ENCODE measurements at places on chromosomes 5 and 9.

- no peak for DNase-seq
These were observed 38.0 kb upstream of the MED27 start for GRCh38 chr9:132117694-132118093.

- no peak for DNase-seq
These were observed 7.7 kb downstream of the AQP3 start for GRCh38 chr9:33439731-33440130.

GRCh38 chr5:129639331-129639730 is 108.6 kb upstream of the MINAR2 start:
- DNase-seq: no peak

- DNase-seq: no peak
These were observed 85.6 kb downstream of the MACROH2A1 start for GRCh38 chr5:135313405-135313804.

- peak; percentile 13 for DNase-seq
These were observed 207.7 kb downstream of the FRMD3 start for GRCh38 chr9:83330207-83331196.

DNA sequence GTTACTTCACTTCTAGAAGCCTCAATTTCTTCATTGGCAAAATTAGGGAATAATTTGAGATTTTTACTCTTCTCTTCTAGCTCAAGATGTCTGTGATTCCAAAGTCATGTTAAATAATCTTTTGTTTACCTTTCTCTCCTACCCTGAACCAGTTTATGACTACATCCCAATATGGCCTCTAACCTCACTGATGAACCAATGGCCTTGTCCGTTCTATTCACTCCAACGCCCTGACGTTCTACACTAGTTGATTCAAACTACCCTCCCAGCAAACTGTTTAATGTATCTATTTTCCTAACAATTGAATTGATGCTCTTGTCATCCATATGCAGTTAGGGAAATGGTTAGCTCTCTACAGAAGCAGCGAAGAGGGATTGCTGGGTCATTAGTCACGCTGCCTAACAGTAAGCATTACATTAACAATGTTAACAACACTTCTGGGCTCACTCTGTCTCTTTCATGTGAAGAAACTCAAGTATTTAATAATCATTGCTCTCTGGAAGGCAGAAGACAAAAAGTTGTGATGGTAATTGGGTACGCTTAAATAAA is 38.0 kb downstream of the RAPGEF1 start:
- DNase-seq: no peak

DNA sequence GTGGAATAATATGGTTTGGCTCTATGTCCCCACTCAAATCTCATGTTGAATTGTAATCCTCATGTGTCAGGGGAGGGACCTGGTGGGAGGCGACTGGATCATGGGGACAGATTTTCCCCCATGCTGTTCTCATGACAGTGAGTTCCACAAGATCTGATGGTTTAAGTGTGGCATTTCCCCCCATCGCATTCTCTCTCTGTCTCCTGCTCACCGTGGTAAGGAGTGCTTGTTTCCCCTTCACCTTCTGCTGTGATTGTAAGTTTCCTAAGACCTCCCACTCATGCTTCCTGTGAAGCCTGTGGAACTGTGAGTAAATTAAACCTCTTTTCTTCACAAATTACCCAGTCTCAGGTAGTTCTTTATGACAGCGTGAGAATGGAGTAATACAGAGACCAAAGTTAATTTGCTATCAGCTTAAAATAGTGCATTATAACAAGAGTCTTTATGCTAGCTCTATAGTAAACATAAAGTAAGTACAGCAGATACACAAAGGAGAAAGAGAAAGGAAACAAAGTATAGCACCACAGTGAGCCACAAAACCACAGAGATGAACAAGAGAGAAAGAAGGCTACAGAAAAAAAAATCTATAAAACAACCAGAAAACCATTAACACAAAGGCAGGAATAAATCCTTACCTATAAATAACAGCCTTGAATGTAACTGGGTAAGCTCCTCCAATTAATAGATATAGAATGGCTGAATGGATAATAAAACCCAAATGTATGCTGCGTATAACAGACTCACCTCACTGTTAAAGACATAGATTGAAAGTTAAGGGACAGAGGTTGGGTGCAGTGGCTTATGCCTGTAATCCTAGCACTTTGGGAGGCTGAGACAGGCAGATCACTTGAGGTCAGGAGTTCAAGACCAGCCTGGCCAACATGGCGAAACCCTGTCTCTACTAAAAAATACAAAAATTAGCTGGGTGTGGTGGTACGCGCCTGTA is 39.7 kb downstream of the RAPGEF6 start:
- DNase-seq: no peak

GRCh38 chr5:133496631-133497030 is 115.7 kb downstream of the FSTL4 start:
- no peak for DNase-seq

GRCh38 chr5:68894673-68895072 is 199.1 kb upstream of the SLC30A5 start:
- no peak for DNase-seq

GRCh38 chr5:9564752-9565151 is 18.9 kb upstream of the SEMA5A start:
- DNase-seq: no peak

- peak; percentile 55 for DNase-seq
These were observed 64.2 kb upstream of the SELENOP start for GRCh38 chr5:42875785-42876374.

DNA sequence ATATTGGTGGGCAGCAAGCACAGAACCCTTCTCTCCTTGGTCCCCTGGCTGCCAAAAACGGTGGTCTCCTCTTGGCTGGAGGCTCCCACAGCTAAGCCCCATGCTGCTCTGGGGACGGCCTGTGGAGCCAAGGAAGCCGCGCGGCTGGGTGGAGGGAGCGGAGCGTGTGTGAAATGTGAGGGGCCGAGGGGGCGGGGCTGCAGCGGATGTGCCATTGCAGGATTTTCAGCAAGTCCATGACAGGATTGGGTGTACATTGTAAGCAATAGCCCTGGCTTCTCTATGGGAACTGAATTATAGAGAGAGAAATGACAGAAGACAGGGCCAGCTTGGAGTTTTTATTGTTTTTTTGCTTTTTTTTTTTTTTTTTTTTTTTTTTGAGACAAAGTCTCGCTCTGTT is 336.5 kb downstream of the DIRAS2 start:
- no peak for DNase-seq

GRCh38 chr5:106766916-106767315 is 903.8 kb downstream of the EFNA5 start:
- no peak for DNase-seq

DNA sequence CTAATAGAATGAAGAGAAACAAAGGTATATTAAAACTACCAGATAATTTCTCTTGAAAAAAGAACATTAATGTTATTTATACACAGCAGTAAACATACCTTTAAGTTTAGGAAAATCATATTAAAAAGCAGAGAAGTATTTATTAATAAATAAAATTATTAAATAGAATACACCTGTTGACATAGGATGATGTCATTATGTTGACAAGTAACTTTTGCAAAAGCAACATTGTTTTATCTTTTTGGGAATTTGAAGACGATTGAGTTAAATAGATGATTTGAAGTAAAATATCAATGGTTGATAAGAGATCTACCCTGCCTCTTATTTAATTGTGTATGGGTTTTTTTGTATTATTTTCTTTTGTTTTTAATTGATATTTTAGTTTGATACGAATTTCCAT is 711.1 kb upstream of the NUDT12 start:
- DNase-seq: no peak

DNA sequence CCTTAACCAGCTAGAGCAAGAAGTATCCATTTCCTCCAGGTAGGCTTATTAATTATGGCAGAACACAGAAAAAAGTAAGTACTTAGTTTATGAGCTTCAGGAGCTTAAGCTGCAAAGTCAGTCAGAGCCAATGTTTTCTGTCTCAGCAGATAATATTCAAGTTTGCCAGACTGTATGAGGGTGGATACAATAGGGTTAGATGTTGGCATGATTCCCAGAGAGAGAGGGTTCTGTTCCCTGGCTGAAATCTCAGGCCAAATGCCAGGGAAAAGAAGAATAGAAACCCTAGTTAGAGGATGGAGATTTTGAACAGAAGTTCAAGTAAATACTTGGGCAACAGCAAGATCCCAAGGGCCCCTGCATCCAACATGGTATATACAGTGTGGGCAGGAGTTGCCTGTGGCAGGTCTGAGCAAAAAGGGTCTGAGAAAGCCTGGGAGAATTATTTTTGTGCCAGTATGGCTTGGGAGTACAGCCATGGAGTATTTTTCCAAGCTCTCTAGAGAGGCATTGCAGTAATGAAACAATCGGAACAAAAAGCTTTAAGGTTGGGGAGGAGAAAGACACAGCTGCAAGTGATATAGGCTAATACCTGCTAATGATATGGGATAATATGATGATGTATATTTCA is 31.0 kb upstream of the ISOC1 start:
- no peak for DNase-seq

DNA sequence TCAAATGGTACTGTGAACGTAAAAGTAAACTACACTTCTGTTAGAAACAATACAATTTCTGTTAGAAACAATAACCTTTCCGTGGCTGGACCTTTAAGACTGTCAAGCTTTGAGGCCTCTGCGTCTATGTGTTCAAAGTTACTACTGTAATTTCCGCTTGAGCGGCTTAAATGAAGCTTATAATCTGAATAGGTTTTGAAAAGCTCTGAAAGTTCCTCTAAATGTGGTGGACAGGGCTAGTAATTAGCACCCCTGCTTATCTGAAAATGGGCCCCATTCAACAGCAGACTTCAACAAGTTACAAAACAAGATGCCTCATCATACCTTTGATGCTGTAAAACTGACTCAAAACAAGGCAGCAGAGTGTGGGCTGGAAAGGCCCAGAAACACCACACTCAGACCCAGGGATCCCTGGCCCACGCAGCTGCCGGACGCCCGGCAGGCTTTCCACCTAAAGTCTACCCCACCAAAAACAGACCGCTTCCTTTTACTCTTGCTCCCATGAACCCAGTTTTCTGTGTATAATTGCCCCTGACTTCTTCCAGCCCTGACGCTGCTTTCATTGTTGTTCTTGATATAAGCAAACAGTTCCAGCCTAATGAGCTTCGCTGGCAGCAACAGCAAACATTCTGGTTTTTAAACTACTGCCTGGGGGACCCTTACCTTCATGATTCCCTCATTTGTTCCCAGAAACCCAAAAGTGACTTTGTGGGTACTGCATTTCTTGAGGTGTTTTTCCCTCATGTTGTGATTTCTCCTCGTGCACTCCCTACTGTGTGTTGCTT is 66.7 kb downstream of the TLE1 start:
- DNase-seq: no peak

- no peak for DNase-seq
These were observed 474.5 kb downstream of the ZSWIM6 start for GRCh38 chr5:61806491-61807020.

DNA sequence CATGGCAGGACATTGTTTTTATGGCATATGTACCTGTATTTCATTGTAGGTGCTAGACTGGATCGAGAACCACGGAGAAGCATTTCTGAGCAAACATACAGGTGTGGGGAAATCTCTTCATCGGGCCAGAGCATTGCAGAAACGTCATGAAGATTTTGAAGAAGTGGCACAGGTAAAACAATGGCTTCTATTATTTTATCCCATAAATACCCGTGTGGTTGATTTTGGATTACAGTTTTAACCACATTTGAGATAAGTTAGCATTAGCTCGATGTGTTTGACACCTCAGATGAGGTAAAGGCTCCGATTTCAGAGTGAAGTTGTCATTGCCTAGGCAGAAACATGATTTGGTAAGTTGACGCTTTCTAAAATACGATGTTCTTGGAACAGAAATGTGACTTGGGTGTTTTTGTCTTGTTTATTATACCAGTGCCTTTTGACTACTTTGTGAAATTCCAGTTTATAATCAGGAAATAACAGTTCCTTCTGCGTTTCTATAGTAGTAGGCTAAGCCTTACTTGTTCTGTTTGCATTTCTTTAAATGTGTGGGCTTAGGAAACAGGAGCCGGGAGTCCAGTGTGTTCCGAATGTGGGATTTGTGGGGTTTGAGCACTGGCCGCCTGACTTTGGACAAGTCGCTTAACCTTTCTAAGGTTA is 187.7 kb downstream of the TRIO start:
- DNase-seq: no peak

DNA sequence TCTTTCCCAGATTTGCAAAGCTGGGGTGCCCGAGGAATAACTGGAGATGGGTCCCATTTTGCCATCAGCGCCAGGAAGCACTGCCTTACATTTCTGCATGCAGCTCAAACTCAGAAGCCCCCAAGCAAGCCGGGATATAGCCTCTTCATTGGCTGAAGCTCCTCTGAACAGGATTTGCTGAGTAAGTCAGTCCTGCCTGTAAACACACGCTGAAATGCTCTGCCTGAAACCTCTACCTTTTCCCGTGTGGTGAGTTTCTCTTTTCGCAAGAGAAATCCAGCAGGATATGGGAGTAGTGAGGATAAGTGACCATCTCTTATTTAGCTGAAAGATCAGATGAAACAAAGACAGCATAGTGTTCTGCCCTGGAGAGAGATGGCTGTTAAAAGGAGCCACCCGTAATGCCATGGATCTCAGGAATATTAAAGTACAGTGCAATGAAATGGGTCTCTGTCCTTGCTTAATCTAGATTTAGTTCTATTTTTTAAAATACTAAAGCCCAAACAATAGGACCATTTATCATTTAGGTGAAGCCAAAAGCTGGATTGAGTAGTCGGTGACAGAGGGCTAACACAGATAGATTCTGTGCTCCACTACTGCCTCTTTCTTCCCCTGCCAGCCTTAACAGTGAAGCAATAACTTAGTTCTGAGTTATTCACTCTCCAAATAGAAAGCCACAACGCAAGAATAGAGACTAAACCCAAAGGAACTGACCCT is 177.5 kb upstream of the PPP2R2B start:
- DNase-seq: no peak

DNA sequence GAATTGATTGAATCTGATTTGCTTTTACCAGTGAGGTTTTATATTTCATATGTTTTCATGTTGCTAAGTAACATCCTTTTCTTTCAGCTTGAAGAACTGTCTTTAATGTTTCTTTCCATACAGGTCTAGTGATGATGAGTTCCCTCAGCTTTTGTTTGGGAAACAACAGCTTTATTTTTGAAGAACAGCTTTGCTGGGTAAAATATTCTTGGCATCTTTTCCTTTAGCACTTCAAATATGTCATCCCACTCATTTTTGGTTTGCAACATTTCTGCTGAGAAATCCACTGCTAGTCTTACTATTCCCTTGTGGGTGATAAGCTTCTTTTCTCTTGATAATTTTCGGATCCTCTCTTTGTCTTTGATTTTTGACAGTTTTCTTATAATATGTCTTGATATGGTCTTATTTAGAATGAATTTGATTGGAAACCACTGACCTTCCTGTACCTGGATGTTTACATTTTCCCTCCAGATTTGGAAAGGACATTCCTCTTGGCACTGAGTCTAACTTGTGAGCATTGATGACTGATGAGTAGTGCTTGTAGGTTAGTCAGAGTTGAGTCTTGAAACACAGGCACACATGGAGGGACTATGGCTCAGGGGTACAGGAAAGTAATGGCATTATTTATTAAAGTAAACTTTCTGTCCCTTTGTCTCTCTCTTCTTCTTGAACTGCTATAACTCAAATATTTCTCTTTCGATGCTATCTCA is 220.3 kb downstream of the SPATA31D1 start:
- DNase-seq: no peak

GRCh38 chr9:96342571-96343245 is 40.7 kb upstream of the HSD17B3 start:
- DNase-seq: no peak
